ENCODE measurements at places on chromosomes 6 and 20.
A peak's percentile ranks its signal among the peaks of the same experiment; 100 is the strongest.

DNA sequence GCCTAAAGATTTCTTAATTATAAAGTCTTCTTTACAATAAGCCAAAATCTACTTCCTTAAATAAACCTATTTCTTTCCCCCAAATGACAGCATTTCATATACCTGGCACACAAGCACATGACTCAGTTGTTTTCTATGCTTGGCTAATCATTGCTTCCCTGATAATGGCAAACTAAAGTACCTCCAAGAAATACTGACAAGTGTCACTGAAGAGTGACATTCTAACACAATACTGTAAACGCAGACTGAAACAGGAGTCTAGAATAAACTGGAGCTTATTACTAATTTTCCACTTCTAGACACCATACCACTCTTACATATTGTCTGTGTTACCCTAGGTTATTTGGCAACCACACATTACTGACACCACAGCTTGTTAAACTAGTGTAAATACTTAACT is 14.3 kb downstream of the SYNCRIP start:
- DNase-seq, result no peak

- no peak for DNase-seq
These were observed 298.7 kb downstream of the TSHZ2 start for GRCh38 chr20:53270792-53271375.

GRCh38 chr6:100952006-100952405 is 70.9 kb upstream of the ASCC3 start:
- DNase-seq, result no peak

- DNase-seq, result no peak
These were observed 66.7 kb downstream of the VEGFA start for GRCh38 chr6:43836507-43837240.

- DNase-seq, result no peak
These were observed 45.4 kb downstream of the TPBG start for GRCh38 chr6:82408952-82409431.

- DNase-seq, result no peak
These were observed 50.0 kb downstream of the STMND1 start for GRCh38 chr6:17151888-17152287.

- no peak for DNase-seq
These were observed 63.1 kb downstream of the MYH7B start for GRCh38 chr20:35018590-35019371.

DNA sequence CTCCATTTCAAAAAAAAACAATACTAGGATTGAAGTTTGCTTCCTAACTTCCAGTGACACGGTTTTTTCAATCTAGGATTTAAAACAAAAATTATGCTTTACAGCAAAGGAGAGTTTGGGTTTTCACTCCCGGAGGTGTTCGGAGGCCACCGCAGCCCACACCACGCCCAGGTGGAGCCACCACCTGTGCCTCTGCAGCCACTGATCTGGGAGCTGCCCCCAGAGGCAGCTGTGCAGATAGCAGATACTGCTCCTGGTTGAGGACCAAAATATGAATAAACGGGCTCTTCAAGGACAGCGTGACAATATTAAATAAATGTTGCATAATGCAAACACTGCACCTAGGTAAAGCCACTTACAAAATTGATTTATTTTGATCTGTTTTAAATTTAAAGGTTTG is 30.2 kb downstream of the DLL1 start:
- no peak for DNase-seq

GRCh38 chr20:25139029-25139705 is 56.3 kb upstream of the ENTPD6 start:
- no peak for DNase-seq

DNA sequence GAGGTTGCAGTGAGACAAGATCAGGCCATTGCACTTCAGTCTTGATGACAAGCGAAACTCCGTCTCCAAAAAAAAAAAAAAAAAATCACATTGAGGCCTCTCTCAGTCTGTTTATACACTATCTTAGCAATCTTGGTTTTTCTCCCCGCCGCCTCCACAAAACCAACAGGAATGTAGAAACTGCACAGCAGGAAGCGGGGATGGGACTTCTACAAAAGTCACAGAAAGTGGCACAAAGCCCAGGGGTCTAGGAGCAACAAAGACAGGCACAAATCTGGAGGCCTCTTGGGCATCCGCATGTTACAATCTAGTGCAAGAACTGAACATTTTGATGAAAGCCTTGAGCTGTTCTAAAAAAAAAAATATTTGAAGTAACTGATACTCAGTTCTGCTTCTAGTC is 48.6 kb downstream of the KDM1B start:
- no peak for DNase-seq

GRCh38 chr6:46989398-46989797 is 52.7 kb downstream of the ADGRF1 start:
- DNase-seq, result no peak

DNA sequence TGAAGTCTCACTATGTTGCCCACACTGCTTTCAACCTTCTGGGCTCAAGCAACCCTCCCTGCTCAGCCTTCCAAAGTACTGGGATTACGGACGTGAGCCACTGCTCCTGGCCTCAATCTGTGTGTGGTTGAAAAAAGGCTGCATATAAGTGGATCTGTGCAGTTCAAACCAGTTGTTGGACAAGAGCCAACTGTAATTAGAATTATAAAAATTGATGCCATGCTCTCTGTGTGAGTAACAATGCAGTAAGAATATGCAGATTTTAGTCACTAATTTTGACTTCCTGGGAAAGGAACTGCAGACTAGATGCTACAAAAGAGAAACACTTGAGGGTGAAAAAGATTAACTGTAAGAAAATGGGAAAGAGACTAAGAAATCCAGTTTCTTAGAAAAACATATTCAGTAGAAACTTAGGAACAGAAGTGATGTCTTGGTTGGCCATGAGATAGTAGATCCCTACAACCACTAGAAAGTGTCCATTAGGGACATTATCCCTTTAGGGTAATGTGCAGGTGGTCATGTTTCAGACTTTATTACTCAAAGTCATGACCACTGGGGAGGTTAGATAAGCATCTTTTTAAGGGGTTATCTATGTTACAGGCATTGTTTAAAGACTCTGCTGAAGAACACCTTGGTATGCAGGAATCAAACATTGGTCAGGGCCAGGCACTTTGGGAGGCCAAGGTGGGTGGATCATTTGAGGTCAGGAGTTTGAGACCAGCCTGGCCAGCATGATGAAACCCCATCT is 26.3 kb downstream of the ITCH start:
- DNase-seq, result no peak

GRCh38 chr6:18613319-18613925 is 226.3 kb downstream of the RNF144B start:
- DNase-seq, result no peak

DNA sequence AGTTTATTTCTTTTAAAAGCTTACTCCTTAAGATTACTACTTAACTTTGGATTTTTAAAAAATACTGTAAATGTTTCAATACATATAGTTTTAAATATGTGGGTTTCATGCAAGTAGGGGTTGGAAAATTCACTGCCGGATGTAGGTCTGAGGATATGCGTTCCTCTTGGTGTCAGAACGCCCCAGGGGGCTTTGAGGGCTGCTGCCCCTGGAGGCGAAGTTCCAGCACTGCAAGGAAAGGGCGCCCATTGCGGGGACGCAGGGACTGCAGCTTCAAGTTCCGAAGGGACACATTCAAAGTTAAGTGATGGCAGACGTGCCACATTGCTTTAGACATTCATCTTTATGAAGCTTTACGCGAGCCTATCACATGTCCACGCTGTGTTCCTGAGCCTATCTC is 152.9 kb downstream of the SOD2 start:
- DNase-seq, result peak; percentile 25

- DNase-seq, result no peak
These were observed 196.2 kb downstream of the EYA2 start for GRCh38 chr20:47090835-47091234.

- peak; percentile 43 for DNase-seq
These were observed 10.1 kb upstream of the CALHM6 start for GRCh38 chr6:116450769-116451740.

GRCh38 chr6:2477250-2477649 is 231.8 kb upstream of the GMDS start:
- no peak for DNase-seq

DNA sequence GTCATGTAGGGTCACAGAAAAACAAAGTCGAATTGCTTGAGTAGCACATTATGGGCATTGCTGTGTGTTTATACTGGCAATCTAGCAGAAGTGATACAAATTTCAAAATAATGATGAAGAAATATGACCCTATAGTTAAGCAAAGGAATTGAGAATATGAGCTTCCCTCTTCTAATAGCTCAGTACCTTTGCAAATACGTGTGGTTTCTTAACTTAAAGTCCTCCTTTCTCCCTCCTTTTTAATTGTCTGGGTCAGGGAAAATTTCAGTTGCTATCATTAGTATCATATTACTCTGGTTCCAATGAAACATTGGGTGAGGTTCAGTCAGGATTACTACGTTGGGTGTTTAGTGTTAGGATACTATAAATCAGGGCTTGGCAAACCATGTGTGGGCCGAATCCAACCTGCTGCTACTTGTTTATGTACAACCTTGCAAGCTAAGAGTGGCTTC is 166.8 kb upstream of the CARMIL1 start:
- no peak for DNase-seq

GRCh38 chr6:10180138-10181074 is 234.5 kb downstream of the TFAP2A start:
- DNase-seq, result no peak

GRCh38 chr6:169627736-169628607 is 73.9 kb downstream of the WDR27 start:
- no peak for DNase-seq

DNA sequence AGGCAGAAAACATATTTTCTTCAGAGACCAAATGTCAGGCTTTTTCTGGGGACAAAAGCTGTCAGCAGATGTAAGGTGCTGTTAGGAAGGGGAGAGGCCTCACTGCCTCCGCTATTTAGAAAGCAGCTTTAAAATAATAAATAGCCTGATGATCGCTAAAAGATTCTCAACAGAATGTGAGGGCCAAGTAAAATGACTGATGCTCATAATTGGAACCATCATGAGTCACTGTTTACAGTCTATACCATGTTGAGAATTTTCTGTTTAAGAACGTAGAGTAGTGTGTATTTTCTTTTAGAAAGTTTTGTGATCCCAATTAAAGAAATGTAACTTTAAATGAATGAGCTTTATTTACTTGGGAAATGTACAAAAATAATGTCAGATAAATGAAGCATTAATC is 220.0 kb downstream of the CLIC5 start:
- DNase-seq, result no peak

DNA sequence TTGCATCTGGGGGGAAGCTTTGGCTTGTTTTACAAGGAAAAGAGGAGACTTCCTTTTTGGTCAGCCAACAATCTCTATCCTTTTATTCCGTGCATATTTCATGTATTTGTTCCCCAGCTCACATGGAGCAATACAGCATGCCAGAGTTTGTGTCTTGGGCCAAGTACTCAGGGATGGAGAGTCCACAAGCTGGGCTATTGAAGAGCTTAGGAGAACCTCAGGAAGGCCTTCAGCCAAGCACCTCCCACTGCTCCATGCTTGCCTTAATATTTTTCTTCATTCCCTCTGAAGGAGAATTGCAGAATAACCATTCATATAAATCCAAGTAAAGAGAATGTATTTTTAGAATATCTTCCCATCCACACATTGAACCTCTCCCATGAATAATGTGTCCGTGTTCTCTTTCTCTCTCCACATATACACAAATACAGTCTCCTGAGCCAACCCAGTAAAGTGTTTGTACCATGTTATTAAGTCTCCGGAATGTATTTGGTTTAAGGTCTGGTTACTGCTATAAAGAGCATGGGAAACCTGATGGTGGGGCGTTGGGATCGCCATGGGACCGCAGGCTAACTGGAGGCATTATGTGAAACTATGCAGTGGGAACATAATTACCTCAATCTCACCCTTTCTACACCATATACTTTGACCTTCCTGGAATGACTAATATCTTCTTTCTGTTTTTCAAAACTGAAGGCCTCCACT is 3.0 kb downstream of the LAMA4 start:
- no peak for DNase-seq

GRCh38 chr20:24241466-24241865 is 228.0 kb upstream of the SYNDIG1 start:
- DNase-seq, result no peak

DNA sequence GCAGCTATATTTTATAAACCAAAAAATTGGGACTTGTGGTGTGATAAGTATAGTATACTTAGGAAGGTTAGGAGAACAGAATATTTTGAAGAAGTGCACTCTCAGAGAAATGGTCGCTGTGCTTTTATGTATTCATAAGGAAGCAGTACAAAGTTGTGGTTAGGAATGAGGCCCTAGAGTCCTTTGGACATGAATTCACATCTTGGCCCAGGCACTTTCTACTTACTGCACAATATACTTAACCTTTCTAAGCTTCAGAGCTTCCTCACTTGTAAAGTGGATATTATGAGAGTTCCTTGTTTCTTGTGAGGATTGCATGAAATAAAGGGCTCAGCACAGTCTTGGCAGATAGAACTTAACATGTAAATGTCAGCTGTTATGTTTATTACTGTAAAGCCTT is 21.0 kb upstream of the SERINC3 start:
- DNase-seq, result no peak

DNA sequence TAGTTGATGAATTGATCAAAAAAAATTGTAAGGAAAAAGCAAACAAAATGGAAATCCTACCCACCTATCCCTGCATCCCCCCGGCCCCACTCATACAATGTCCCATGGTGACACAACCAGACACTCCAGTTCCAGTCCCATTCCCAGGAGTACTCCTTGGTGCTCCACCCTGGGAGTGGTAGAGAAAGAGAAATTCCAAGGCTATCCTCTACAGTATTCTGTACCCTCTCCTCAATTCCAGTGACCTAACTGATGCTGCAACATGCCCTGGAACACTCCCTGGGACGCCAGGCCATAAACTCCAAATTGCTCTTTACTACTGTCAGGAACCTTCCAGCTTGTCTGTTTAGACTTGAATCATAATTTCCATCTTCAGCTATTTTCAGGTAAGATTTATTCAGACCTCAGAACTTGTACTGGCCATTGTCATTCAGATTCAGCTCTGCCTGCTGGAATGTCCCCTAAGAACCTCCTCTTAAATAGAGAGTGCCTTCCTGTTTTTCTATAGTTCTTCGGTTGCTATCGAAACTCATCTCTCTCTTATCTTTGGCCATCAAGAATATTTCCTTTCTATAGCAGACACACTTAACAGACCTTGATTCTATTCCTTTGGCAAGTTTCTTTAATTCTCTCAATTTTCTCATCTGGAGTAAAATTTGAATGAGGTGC is 8.7 kb downstream of the GPX6 start:
- DNase-seq, result no peak

DNA sequence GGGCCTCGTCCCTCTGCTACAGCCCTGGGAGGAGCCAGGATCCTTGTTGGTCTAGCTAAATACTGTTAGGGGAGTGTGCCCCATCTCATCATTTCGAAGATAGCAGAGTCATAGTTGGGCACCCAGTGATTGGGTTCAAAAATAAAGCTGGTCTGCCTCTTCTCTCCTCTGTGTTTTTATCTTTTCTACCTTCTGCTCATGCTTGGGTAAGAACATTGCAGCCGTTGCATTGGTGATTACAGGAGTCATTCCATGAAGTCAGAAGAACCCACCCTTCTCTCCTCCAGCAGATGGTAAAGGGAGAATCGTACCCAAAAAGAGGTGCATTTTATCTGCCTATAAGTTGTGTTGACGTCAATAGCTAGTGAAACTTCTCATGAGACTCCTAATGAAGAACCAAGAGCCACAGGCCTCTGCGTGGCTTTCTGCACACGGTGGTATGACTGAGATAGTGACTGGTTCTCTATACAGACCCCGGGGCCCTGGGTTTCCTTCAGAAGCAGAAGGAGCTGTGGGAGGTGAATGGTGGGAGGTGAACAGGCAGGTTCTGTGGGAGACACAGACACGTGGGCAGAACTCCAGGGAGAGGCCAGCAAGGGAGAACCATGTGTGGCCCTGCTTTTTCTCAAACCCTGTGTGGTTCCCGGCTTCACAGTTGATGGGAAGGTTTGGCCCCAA is 5.7 kb upstream of the FAM209A start:
- DNase-seq, result no peak
